ENCODE measurements at places on chromosomes 1 and 21. TPM values are rescaled to one million over a fixed set of nuclear protein-coding genes. Genes with fewer than 3 reads are reported as not detected.

The AADACL4 gene
- total RNA-seq = not detected

The FMO2 gene
- total RNA-seq = 46.2 TPM

DNA sequence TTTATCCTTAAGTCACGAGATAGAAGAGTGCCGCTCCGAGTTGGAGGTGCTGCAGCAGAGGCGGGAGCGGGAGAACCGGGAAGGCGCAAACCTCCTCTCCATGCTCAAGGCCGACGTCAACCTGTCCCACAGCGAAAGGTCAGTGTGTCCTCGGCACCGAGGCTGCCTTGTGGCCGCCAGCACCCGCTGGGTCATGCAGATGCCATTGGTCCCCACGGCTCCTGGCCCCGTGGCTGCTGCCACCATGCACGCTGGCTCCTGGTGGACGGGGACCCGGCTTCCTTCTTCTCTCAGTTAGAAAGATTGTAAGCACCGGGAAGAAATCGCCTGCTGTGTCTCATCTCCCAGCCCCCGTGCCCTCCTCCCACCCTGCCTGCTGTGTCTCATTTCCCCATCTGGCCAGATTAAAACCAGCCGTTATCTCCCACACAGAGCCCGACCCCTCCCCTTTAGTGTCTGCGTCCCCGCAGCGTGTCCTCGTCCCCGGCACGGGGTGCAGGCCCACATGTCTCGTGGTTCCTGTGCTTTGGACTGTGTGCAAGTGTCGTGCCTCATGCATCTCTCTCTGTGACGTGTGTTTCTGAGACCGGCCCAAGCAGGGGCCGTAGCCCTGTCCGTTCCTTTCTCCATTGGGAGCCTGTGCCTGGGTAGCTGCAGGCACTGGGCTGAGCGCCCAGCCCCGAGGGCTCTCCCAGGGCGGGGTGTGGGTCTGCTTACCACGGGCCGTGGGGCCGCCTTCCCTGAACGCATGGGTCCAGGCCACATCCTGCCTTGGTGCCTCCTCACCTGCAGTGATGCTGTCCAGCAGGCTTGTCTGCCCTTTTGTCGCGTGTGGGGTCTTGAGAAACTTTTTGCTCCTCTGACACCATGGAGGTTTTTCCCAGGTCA is 62.1 kb downstream of the PCNT start:
- no peaks in the 10 kb centered on the region for H3K4me1 ChIP-seq
- no peak overlapping the region for H3K4me3 ChIP-seq
- no peak for DNase-seq
- H3K27me3 ChIP-seq = no peaks in the 10 kb centered on the region

GRCh38 chr1:89605692-89606091 is 27.2 kb upstream of the LRRC8C start:
- peaks cover 31% of the 10 kb centered on the region for H3K4me1 ChIP-seq
- H3K27ac ChIP-seq = no peak overlapping the region
- H3K27me3 ChIP-seq = no peaks in the 10 kb centered on the region
- no peak for DNase-seq
- no peak overlapping the region for H3K4me3 ChIP-seq
- no peaks in the 10 kb centered on the region for H3K36me3 ChIP-seq

GRCh38 chr1:53987880-53988279 is 30.1 kb downstream of the LDLRAD1 start:
- no peak for DNase-seq
- H3K36me3 ChIP-seq = no peaks in the 10 kb centered on the region
- H3K4me3 ChIP-seq = no peak overlapping the region
- H3K4me1 ChIP-seq = no peaks in the 10 kb centered on the region
- H3K27ac ChIP-seq = no peak overlapping the region

GRCh38 chr1:49323925-49324540 is 547.3 kb upstream of the BEND5 start:
- H3K4me1 ChIP-seq = no peaks in the 10 kb centered on the region
- no peaks in the 10 kb centered on the region for H3K27me3 ChIP-seq
- no peak for DNase-seq
- H3K27ac ChIP-seq = no peak overlapping the region
- no peaks in the 10 kb centered on the region for H3K36me3 ChIP-seq

DNA sequence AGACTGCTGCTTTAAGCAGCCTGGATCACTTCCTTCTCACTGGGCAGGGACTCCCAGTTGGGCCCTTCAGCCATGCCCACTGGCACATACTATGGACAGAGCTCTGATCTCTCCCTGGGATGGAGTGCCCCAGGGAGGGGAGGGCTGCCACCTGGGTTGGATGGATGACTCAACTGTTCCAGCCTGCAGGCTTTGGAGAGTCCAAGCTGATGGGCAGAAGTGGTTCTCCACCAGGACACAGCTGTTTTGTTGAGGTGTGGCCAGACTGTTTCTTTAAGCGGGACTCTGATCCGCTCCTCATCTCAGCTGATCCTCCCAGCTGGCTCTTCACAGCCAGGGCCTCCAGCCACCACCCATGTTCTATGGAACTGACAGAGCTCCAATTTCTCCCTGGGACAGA is 166.9 kb downstream of the MAGI3 start:
- H3K27ac ChIP-seq = no peak overlapping the region
- no peaks in the 10 kb centered on the region for H3K4me1 ChIP-seq
- no peak for DNase-seq
- peaks cover 4% of the 10 kb centered on the region for H3K36me3 ChIP-seq
- no peaks in the 10 kb centered on the region for H3K27me3 ChIP-seq

DNA sequence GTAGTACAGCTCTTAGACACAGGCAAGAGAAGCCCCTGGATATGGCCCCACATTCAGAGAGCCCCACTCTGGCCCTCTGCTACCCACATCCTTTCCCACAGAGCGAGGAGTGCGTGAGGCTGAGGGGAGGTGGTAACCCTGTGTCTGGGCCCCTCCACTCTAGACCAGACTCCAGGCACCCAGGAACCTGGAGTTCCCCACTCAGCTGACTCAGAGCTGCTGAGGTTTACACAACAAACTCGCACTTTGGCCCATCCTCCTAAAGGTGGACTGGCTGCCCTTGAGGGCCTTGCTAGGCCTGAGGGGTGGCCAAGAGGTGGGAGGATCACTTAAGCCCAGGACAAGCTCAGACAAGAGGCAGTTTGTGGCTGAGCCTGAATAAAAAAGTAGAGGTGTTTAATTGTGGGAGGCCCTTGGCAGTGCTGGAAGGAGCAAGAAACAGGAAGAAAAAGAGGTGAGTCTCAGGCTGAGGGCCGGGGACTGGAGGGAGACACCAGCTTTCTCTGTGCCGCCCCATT is 10.7 kb downstream of the MR1 start:
- H3K27ac ChIP-seq = no peak overlapping the region
- DNase-seq = no peak
- no peak overlapping the region for H3K4me3 ChIP-seq
- H3K27me3 ChIP-seq = no peaks in the 10 kb centered on the region

GRCh38 chr1:67721650-67722291 is 36.8 kb downstream of the GADD45A start:
- DNase-seq = no peak
- peaks cover 69% of the 10 kb centered on the region for H3K4me1 ChIP-seq
- no peaks in the 10 kb centered on the region for H3K36me3 ChIP-seq
- H3K27me3 ChIP-seq = no peaks in the 10 kb centered on the region
- H3K4me3 ChIP-seq = no peak overlapping the region

GRCh38 chr21:20020026-20020425 is 978.2 kb upstream of the NCAM2 start:
- H3K4me1 ChIP-seq = no peaks in the 10 kb centered on the region
- H3K4me3 ChIP-seq = no peak overlapping the region
- H3K36me3 ChIP-seq = no peaks in the 10 kb centered on the region
- DNase-seq = no peak

DNA sequence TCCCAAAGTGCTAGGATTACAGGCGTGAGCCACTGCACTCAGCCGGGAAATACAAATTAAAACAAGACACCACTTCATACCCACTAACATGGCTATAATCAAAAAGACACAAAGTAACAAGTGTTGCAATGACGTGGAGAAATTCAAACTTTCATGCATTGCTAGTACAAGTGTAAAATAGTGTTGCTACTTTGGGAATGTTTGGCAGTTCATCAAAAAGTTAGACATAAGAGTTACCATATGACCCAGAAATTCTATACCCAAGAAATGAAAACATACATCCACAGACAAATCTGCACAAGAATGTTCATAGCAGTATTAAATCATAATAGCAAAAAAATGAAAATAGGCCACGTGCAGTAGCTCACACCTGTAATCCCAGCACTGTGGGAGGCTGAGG is 16.4 kb downstream of the FOXJ3 start:
- peaks cover 96% of the 10 kb centered on the region for H3K4me1 ChIP-seq
- H3K27ac ChIP-seq = no peak overlapping the region
- DNase-seq = no peak

DNA sequence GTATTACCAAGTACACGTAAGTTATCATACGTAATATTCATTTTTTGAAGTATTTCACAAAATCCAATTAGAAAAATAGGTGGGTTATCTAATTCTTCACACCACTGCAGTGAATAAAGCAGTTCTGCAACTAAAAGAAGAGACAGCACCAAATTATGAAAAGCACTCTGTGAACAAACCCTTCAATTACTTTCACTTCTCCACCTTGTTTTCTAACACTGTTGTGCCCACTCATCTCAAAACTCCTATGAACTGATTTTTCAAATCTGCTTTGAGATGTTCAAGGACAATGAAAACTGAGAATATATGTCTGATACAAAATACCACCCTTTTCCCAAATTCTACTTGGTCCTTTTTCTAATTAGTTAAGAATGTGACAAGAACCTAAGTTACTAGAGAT is 39.4 kb downstream of the LTN1 start:
- no peaks in the 10 kb centered on the region for H3K4me1 ChIP-seq
- peaks cover 8% of the 10 kb centered on the region for H3K36me3 ChIP-seq
- H3K4me3 ChIP-seq = no peak overlapping the region
- no peak overlapping the region for H3K27ac ChIP-seq
- no peaks in the 10 kb centered on the region for H3K27me3 ChIP-seq

DNA sequence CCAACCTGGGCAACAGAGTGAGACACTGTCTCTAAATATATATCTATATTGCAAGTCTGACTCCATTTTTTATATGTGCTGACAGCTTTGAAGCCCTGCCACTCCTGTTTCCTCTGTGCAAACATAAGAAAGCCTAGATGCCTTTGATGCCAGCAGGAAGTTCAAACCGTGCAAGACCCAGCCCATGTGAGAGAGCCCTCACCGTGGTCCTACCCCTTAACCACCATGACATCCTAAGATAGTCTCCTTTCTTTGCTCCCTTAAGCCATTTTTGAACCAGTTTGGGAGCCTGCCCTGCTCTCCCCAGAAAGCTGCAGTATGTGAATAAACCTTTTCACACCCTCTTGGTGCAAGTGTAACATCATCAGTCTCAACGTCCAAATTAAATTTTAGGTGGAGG is 3.7 kb upstream of the DIPK1A start:
- no peaks in the 10 kb centered on the region for H3K27me3 ChIP-seq
- peaks cover 7% of the 10 kb centered on the region for H3K4me1 ChIP-seq
- no peak for DNase-seq
- no peaks in the 10 kb centered on the region for H3K36me3 ChIP-seq
- no peak overlapping the region for H3K4me3 ChIP-seq
- no peak overlapping the region for H3K27ac ChIP-seq
